ENCODE measurements at places on chromosomes 2 and 18. TPM values are rescaled to one million over a fixed set of nuclear protein-coding genes. Genes with fewer than 3 reads are reported as not detected.
A peak's percentile ranks its signal among the peaks of the same experiment; 100 is the strongest.

BCL2 gene
- total RNA-seq: 58.9 TPM

SNTG2 gene
- total RNA-seq: 1.3 TPM

RAB31 gene
- 0.57 TPM for total RNA-seq

NEUROD1 gene
- total RNA-seq: not detected

UGT1A3 gene
- not detected for total RNA-seq

DSG2 gene
- 0.09 TPM for total RNA-seq

CFAP210 gene
- total RNA-seq: not detected

ARHGAP28 gene
- not detected for total RNA-seq

ANO7 gene
- 0.83 TPM for total RNA-seq

DNPEP gene
- total RNA-seq: 116 TPM

DNA sequence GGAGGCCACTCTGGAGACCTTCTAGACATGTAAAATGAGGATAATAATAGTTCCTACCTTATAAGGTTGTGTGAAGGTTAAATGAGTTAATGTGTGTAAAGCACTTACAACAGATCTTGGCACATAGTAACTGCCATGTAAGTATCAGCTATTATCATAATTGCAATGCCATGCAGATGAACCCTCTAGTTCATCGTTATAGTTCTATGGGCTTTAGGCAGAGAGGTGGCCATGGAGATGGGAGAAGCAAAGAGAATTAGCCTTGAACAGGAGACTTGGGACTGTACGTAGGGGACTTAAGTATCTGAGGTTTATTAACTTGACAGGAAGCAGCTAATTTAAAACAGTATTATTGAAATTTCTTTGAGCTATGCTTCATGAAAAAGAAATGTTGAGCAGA, 151.8 kb downstream of the PIK3C3 start:
- no peak overlapping the region for H3K4me3 ChIP-seq
- no peak for DNase-seq

GRCh38 chr2:77443076-77443475, 79.1 kb downstream of the LRRTM4 start:
- no peaks in the 10 kb centered on the region for H3K27me3 ChIP-seq
- H3K36me3 ChIP-seq: no peaks in the 10 kb centered on the region
- H3K4me3 ChIP-seq: no peak overlapping the region
- no peak for DNase-seq
- H3K27ac ChIP-seq: no peak overlapping the region

GRCh38 chr2:169637620-169638019, 53.5 kb downstream of the PPIG start:
- H3K27me3 ChIP-seq: no peaks in the 10 kb centered on the region
- H3K27ac ChIP-seq: no peak overlapping the region
- H3K36me3 ChIP-seq: peaks cover 32% of the 10 kb centered on the region

- no peak for DNase-seq
- no peaks in the 10 kb centered on the region for H3K36me3 ChIP-seq
- peaks cover 46% of the 10 kb centered on the region for H3K4me1 ChIP-seq
- H3K4me3 ChIP-seq: peak overlapping the region; percentile 52
- H3K27me3 ChIP-seq: peaks cover 19% of the 10 kb centered on the region
Measured at GRCh38 chr2:144514616-144515091, 5.3 kb downstream of the ZEB2 start.

- H3K36me3 ChIP-seq: no peaks in the 10 kb centered on the region
- no peak overlapping the region for H3K4me3 ChIP-seq
- H3K27me3 ChIP-seq: no peaks in the 10 kb centered on the region
- DNase-seq: no peak
- no peak overlapping the region for H3K27ac ChIP-seq
Measured at GRCh38 chr18:41853280-41853679, 101.8 kb upstream of the PIK3C3 start.

DNA sequence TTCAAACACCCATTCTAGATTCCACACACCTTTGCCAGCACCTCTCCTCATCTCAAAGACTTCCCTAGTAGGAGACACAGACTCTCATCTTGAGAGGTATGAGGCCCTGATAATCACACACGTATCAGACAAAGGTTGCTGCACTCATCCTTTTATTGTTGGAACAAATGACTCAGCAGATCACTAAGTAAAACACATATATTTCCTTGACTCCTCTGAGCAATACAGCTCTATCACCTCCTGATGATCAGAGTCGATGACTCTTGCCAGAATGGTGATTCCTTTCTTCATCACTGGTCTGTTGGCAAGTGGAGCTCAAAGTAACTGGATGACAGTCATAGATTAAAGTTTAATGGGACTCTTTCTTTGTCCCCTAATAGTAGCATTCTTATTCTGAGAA, 1049.2 kb upstream of the ZEB2 start:
- DNase-seq: no peak
- no peaks in the 10 kb centered on the region for H3K27me3 ChIP-seq
- H3K27ac ChIP-seq: no peak overlapping the region
- no peak overlapping the region for H3K4me3 ChIP-seq
- H3K4me1 ChIP-seq: no peaks in the 10 kb centered on the region

DNA sequence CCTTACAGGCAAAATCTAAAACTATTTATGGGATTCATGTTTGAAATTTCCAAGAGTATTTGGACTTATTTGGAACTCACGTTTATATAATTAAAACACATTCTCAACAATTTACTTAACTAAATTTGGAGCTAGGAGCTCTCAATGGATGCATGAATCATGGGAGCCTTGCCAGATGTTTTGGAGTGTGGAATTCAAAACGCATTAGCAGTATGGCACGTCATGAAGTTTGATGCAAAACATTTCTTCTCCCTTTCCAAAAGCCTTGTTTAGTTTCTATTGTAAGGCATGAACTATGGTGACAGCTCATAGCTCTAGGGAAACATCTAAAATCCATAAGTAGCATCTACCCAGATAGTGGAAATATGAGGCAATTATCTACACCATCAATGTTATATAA, 701.6 kb downstream of the SATB2 start:
- H3K27me3 ChIP-seq: no peaks in the 10 kb centered on the region
- no peaks in the 10 kb centered on the region for H3K36me3 ChIP-seq
- H3K4me1 ChIP-seq: no peaks in the 10 kb centered on the region

DNA sequence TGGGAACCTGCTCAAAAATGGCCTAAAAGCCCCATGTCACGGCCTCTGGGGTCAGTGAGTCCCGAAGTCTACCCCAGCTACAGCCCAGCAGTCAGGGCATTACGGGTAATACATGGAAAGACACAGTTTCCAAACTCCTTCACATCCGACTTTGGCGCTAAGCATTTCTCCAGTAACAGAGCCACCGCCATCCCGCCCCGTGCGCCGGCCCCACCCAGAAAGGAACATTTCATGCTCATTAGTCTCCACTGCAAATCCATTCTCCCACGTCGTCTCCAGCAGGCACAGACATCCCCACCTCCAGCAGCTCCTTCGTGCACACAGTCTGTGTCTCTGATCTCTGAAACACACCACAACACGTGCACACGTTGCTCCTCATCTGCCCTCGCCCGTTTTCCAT, 509.2 kb upstream of the ID2 start:
- H3K27ac ChIP-seq: no peak overlapping the region
- no peak overlapping the region for H3K4me3 ChIP-seq
- no peaks in the 10 kb centered on the region for H3K27me3 ChIP-seq
- no peaks in the 10 kb centered on the region for H3K36me3 ChIP-seq
- DNase-seq: no peak
- no peaks in the 10 kb centered on the region for H3K4me1 ChIP-seq

GRCh38 chr2:62478093-62478580, 27.9 kb downstream of the TMEM17 start:
- H3K36me3 ChIP-seq: no peaks in the 10 kb centered on the region
- H3K27ac ChIP-seq: no peak overlapping the region
- DNase-seq: no peak
- peaks cover 9% of the 10 kb centered on the region for H3K4me1 ChIP-seq
- H3K27me3 ChIP-seq: no peaks in the 10 kb centered on the region

DNA sequence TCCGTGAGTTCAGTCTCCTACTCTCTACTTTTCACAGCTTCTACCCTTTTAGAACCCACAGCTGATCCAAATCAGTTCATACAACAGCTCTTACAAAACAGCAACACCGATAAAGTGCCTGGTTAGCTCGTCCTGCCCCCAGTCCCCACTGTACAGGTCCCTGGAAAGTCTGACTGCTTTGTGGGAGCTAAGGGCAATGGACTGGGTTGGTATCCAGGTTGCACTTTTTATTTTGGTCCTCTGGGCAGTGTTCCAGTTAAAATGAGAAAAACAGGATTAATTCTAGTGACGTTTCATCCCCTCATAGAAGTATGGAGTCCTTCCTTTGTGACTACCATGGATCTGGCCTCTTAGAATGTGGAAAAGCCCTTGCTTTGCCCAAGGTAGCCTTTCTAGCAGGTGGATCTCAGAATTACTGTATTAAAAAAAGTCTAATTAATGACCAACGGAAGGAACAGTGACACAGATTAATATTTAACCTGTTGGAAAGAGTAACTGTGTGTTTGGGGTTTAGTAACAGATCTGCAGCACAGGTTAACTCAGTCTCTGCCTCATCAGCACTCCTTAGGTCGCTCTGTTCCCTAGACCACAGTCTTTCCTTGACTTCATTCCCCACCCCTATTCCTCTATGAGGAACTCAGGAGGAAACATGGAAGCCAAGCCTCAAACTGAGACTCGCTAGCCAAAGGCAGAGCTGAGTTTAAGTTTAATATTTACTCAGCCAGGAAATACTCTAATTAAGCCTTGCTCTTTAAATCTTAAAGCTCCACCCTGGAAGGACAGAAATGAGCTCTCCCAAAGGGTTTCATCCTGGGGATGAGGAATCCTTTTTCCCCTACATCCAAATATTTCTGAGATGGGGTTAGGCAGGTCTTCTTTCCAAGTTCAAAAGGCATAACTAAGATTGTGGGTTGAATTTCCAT, 52.8 kb upstream of the ITGA6 start:
- no peaks in the 10 kb centered on the region for H3K36me3 ChIP-seq
- H3K27me3 ChIP-seq: no peaks in the 10 kb centered on the region
- no peak for DNase-seq
- H3K4me3 ChIP-seq: no peak overlapping the region
- H3K27ac ChIP-seq: no peak overlapping the region
- H3K4me1 ChIP-seq: no peaks in the 10 kb centered on the region

DNA sequence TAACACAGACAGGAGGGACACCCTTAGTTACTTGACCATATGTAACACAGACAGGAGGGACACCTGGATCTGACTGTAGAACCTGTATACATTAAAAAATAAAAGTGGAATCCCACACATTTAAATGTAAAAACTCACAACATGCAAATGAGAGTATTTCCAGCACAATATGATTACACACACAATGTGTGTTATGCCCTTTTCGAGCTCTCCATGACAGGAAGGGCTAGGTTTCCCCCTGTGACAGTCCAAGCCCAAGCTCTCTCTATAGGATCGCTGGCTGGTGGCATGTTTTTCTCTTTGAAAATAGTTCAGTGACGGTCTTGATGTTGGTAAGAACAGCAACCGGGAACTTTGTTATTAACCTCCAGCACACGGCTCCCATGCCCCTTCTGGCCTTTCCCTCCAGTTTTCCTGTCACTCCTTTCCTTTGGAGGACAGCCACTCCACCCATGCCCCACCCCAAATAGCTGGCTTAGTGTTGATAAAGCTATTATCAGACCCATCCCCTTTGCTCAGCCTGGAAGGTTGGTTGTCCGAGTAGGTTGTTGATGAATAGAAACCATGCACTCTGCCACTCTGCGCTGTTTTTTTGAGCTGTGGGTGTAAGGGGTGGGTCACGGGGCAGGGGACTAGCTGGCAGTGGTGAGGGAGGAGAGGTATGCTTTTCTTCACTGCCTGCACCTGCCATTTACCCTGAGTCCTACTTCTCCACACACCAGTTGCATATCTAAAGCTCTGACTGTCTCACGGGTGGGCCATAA, 2.7 kb downstream of the RASGRP3 start:
- no peak overlapping the region for H3K4me3 ChIP-seq
- peaks cover 20% of the 10 kb centered on the region for H3K4me1 ChIP-seq
- no peak for DNase-seq
- no peaks in the 10 kb centered on the region for H3K36me3 ChIP-seq
- H3K27ac ChIP-seq: no peak overlapping the region
- H3K27me3 ChIP-seq: no peaks in the 10 kb centered on the region

GRCh38 chr2:214477305-214477704, 66.5 kb downstream of the VWC2L start:
- no peaks in the 10 kb centered on the region for H3K4me1 ChIP-seq
- H3K27ac ChIP-seq: no peak overlapping the region
- DNase-seq: no peak
- H3K4me3 ChIP-seq: no peak overlapping the region
- H3K27me3 ChIP-seq: no peaks in the 10 kb centered on the region

- no peak for DNase-seq
- no peaks in the 10 kb centered on the region for H3K27me3 ChIP-seq
- no peaks in the 10 kb centered on the region for H3K4me1 ChIP-seq
- H3K4me3 ChIP-seq: no peak overlapping the region
- H3K36me3 ChIP-seq: no peaks in the 10 kb centered on the region
Measured at GRCh38 chr2:59694176-59694575, 859.3 kb downstream of the BCL11A start.

DNA sequence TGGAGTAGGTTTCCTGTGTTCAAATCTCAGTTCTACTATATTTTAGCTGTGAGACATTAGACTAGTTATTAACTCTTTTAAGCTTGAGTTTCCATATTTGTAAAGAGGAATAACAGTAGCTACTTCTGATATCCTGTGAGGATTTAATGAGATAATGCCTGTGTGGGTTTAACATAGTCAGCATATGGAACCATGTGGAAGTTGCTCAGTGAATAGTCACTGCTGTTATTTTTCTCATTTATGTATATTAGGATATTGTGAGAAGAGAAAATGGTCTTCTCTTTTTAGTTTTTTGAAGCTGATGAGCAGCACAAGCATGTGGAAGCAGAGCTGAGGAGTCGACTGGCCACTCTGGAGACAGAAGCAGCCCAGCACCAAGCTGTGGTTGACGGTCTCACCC, 70.5 kb upstream of the STON1 start:
- H3K27me3 ChIP-seq: no peaks in the 10 kb centered on the region
- no peak overlapping the region for H3K27ac ChIP-seq
- peaks cover 48% of the 10 kb centered on the region for H3K36me3 ChIP-seq
- H3K4me3 ChIP-seq: no peak overlapping the region

GRCh38 chr2:201559067-201559710, 84.1 kb downstream of the TMEM237 start:
- no peaks in the 10 kb centered on the region for H3K4me1 ChIP-seq
- no peak overlapping the region for H3K4me3 ChIP-seq
- no peaks in the 10 kb centered on the region for H3K36me3 ChIP-seq
- no peak for DNase-seq
- H3K27me3 ChIP-seq: no peaks in the 10 kb centered on the region
- H3K27ac ChIP-seq: no peak overlapping the region

DNA sequence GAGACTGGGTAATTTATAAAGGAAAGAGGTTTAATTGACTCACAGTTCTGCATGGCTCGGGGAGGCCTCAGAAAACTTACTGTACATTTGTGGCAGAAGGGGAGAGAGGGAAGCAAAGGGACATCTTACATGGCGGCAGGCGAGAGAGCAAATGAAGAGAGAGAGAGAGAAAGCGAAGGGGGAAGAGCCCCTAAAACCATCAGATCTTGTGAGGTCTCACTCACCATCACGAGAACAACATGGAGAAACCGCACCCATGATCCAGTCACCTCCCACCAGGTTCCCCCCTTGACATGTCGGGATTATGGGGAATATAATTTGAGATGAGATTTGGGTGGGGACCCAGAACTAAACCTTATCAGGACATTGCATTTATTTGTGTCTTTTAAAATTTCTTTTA, 75.9 kb downstream of the ACSL3 start:
- peaks cover 18% of the 10 kb centered on the region for H3K36me3 ChIP-seq
- no peak for DNase-seq
- H3K27me3 ChIP-seq: no peaks in the 10 kb centered on the region
- H3K4me3 ChIP-seq: no peak overlapping the region
